Stimulated activated naive CD8-positive, alpha-beta T cell treated with anti-CD3 and anti-CD28 coated beads, Interleukin-15, Interleukin-2, amounts not matched to agents 100 U/mL and 50 U/mL, for 24 hours (primary cell): ENCODE measurements at places on chromosomes 7 and 10.

- no peak for DNase-seq
Observed at GRCh38 chr10:75600833-75601232, 169.4 kb downstream of the LRMDA start.

GRCh38 chr7:129771928-129772479, 160.5 kb downstream of the NRF1 start:
- DNase-seq = no peak

DNA sequence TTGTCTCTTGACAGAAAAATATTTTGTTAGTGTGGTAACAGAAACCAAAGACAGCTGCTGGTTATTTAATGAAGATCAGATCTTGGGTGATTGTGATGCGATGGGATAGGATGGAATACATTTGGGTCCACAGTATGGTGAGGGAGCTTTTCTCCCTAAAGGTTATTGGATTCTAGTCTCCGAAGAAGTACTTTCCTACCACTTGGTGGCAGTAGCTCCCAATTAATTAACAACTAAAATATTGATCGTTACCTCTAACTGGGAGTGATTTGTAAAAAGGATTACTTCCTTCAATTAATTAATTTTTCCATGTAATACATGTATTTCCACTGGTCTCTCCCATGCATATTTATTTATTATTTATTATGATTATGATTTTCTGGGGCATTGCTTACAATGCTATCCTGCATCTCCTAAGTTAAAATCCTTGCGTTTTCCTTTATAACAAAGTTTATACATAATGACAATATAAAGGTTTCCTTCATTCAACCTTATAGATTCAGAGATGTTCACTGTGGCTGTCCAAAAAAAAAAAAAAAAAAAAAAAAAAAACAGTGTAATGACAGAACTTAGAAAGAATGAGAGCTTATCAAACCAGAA, 25.6 kb downstream of the TMEM196 start:
- DNase-seq = no peak

GRCh38 chr10:123683459-123683858, 17.3 kb downstream of the GPR26 start:
- no peak for DNase-seq

DNA sequence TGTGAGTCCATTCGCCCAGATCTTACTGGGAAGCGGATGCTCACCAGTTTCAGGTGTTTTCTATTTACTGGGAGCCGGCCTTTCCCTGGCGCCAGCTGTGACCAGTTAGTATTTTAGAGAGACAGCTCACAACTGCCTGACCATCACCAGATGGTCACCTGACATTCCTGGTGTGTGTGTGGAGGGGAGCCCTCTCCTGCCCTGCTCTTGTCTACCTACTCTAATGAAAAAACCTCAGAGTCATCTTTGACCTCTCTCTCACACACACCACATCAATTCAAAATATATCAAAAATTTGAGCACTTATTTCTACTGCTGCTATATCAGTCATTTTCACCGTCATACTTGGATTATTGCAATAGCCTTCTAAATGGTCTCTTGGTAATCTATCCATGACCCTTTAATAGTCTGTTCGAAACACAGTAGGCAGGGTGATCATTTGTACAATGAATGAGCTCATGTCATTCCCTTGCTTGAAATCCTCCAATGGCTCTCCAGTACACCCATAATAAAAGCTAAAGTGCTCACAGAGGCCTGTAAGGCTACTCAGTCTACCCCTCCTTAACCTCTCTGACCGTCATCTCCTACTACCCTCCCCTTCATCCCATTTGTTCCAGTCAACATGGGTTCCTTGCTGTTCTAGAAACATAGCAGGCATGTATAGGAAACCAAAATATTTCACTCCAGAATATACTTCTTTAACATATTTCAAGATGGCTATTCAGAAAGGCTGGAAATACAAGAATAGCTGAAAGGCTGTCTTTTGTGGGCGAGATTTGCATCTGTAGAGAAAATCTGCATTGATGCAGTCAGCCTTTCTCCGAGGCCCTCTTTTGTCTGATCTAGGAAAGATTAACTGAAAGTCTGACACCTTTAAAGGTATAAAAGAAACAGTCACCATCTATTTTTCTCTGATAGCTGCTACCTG, 17.5 kb upstream of the NT5C3A start:
- no peak for DNase-seq

DNA sequence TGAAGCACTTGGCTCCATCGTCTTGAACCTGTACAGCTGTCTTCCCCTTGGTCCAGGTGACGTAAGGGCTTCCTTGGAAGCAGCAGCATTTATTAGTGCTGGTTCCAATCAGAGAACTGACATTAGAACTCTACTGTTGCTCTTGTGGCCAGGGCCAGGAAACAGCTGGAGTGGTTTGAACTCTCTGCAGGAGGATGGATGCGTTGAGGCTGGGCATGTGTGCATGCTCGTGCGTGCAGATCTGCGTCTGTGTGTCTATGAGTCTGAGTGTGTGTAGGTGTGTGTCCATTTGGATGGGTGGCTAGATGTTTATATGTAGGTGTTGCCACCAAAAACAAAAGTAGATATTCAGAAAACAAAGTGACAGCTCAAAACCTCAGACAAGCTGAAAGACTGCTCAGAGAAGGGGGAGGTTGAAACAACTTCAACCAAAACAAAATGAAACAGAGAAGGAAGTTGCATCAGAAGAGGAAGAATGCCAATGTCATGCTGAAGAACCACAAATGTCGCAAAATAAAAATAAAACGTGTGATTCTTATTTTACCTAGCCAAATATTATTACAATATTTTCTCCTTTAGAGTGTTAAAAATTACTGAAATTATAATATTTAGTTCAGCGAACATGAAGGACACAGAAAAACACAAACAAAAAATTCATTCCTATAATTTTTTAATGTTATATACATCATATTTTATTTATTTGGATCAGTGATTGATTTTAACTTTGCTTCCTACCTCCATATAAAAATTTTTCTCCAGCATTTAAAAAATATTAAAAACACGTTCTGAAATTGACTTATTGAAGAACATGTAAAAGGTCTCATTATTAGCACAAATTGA, 96.1 kb upstream of the MKLN1 start:
- DNase-seq = peak; percentile 66

- no peak for DNase-seq
Observed at GRCh38 chr10:78864761-78865537, 203.8 kb upstream of the ZMIZ1 start.

DNA sequence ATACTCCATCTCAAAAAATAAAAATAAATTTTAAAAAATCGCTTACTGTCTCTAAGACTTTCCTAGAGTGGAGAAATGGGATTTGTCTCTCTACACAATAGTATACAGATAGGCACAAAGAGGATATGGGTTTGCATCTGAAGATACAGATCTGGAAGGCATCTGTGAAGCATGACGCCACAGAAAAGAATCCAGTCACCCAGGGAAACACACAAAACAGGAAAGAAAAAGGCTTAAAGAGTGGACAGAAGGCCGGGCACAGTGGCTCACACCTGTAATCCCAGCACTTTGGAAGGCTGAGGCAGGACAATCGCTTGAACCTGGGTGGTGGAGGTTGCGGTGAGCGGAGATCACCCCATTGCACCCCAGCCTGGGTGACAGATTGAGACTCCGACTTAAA, 61.3 kb downstream of the SKIDA1 start:
- no peak for DNase-seq

GRCh38 chr7:71868797-71869196, 543.3 kb downstream of the CALN1 start:
- no peak for DNase-seq

DNA sequence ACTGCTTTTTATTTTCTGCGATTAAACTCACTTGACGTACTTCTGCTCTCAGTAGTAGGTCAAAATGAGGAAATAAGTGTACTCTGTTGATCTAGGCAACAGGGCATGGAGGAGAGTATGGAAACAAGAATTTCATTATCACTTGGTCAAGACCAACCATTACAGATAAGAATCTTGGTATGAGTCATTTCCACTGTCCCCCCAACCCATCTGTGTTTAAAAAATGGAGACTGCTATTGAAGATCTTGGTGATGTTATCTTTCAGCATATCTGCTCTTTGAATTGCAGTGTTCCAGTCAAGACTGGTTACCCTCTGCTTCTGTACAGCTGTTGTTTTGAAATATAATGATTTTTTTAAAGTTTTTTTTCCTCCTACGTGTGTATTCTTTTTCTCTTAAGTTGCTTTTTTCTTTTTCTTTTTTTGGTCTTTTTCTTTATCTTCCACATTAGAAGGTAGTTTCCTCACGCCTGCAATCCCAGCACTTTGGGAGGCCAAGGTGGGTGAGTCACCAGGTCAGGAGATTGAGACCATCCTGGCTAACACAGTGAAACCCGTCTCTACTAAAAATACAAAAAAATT, 11.7 kb downstream of the STAM start:
- no peak for DNase-seq

- DNase-seq = no peak
Observed at GRCh38 chr7:30222515-30223215, 61.7 kb upstream of the ZNRF2 start.

GRCh38 chr7:155283565-155284194, 14.0 kb upstream of the INSIG1 start:
- no peak for DNase-seq

- no peak for DNase-seq
Observed at GRCh38 chr7:27808626-27809025, 68.7 kb downstream of the TAX1BP1 start.

DNA sequence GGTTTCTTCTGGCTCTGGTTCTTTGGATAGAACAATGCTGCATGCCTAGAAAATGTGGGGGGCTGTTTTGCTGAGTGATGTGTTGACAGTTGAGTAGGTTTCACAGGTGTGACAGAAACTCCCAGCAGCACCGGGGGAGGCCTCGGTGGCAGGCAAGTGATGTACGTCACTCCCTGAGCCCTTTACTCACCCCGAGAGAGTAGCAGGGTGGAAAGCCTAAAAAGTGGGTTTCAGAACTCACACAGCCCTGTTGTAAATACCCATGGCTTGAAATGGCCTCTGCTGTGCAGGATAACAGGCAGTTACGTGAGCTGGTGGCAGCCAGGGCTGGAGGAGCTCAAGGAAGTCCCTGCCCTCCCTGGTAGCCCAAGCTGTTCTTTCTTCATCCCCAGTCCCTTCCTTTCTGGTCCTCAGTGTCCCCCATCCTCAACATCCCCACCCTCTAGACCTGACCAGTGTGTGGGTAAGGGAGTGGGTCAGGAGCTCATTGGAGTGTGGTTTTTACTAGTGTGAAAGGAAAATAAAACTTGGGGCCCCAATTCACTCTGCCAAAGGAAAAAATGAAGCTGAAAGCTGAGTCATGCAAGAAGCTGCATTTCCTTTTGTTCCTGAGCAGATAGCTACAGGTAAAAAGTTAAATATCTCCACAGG, 258.1 kb downstream of the STK31 start:
- peak; percentile 15 for DNase-seq

DNA sequence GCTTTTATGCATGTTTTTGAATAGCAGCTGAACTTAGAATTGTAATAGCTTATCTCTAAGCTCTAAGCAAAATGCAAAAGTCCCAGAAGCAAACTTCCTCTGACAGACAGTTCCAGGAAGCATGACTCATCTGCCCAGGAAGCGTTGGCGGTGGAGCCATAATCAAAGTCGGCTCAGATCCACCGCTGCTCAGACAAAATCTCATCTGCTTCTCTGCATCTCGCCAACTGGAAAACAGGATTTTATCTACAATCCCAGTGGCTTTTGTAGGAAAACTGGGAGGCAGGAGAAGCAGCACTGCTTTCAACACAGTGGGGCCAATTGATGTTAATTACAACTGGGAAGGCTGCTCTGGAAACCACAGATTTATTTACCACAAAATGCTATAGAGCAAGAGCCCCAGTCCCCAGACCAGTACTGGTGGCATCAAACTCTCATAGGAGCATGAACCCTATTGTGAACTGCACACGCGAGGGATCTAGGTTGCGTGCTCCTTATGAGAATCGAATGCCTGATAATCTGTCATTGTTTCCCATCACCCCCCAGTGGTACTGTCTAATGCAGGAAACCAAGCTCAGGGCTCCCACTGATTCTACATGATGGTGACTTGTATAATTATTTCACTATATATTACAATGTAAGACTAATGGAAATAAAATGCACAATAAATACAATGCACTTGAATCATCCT, 99.9 kb downstream of the CUBN start:
- DNase-seq = peak; percentile 84

DNA sequence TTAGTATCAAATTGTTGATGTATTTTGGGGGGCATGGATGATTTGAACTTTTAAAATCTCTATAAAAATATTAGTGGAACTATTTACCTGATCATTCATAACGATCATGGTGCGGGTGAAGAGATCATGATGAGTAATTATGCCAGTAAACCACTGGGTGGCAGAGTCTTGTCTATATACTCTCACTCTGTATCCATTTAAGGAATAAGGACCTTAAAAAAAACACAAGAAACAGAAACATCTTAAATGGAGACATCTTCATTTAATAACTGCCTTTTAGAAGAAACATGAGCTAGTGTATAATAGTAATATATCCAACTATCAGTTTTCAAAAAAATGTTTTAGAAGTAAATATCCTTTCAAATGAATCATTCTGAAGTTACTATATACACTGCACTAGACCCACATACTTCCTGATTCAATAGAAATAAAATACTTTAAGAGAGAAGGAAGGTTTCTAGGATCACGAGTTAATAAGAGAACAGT, 84.0 kb downstream of the NRBF2 start:
- no peak for DNase-seq

- DNase-seq = no peak
Observed at GRCh38 chr7:30879139-30880124, 32.2 kb upstream of the AQP1 start.

DNA sequence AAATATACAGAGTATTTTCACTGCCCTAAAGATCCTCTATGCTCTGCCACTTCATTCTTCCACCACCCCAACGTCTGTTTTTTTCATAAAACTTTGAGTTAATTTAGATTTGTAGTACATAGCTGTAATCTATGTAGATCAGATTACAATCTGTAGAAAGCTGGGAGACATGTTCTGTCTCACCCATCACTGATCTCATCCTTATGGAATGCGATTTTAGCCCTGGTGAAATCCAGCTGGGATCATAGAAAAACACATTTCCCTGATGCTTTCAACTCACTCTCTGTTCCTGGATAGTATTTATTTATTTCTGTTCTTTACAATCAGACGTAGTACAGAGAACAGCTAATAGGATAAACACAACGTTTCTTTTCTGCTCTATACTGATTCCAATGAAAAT, 521.0 kb downstream of the KIF20B start:
- no peak for DNase-seq

DNA sequence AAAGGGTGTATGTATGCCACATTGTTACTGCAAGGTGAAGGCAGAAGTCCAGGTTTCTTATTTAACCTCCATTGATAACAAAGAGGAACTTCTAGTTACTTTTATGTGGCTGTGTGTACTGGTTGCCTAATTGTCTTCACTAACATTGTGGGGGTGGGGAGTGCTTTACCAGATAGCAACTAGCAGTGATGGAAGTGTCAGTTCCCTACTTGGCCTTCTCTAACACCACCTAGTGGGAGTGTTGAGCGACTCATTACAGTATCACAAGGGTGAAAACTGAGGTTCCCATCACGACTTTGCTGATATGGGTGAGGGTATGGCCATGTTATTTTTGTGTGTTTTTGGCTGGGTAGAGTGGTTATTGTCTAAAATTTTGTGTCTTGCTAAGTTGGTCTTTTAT, 274.4 kb downstream of the THSD7A start:
- no peak for DNase-seq
